Pancreas (tissue), 10 donors: ENCODE measurements at places on chromosomes 16 and 17. TPM values are rescaled to one million over a fixed set of nuclear protein-coding genes. Genes with fewer than 3 reads are reported as not detected.

- no peak for DNase-seq
These were observed 6.7 kb upstream of the HIGD1B start for GRCh38 chr17:44840936-44841335.

- peak; percentile 64 for DNase-seq
These were observed 2.9 kb downstream of the PERCC1 start for GRCh38 chr16:1433756-1434155.

GRCh38 chr16:22141767-22142166 lies 20.5 kb upstream of the SDR42E2 start:
- no peak for DNase-seq

DNA sequence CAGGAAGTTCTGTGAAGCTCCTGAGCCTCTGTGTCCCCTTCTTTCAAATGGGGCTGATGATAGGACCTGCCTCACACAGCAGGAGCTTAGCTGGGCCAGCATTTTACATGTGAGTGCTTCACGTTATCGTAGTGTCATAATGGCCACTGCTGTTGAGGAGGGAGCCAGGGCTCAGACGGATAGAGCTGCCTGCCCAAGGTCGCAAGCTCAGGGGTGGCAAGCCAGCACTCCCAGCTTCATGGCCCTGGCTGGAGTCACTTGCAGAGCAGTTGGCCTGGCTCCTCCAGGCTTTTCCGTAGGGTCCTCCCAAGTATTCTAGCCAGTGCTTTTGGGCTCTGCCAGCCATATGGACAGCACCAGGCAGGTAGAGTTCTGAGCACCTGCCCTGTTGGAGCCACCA lies 115.1 kb downstream of the SOCS1 start:
- DNase-seq: no peak

DNA sequence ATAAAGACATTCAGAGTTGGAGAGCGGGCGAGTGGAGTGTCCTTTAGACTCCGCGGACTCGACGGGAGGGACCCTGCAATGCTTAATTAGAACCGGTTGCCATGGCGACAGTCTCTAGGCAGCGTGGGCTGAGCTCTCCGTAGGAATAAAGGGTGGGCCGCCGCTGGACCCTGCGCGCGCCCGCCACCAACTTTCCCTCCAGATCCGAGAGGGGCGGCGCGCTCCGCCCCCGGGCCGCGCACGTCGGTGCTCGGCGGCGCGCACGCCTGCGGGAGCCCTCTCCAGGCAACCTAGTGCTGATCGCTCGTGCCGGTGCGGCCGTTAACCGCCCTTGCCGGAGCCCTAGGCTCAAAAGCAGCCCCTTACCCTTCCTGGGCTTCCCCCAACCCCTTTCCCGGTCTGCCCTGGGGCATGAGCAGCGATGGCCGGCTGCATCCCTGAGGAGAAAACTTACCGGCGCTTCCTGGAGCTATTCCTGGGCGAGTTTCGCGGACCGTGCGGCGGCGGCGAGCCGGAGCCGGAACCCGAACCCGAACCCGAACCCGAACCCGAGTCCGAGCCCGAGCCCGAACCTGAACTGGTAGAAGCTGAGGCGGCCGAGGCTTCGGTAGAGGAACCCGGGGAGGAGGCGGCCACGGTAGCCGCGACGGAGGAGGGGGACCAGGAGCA lies at the start of gene PPM1E:
TSS of gene PPM1E (plus strand) at position 278 of the 669 bp plus-strand sequence.
- DNase-seq: peak; percentile 78

DNA sequence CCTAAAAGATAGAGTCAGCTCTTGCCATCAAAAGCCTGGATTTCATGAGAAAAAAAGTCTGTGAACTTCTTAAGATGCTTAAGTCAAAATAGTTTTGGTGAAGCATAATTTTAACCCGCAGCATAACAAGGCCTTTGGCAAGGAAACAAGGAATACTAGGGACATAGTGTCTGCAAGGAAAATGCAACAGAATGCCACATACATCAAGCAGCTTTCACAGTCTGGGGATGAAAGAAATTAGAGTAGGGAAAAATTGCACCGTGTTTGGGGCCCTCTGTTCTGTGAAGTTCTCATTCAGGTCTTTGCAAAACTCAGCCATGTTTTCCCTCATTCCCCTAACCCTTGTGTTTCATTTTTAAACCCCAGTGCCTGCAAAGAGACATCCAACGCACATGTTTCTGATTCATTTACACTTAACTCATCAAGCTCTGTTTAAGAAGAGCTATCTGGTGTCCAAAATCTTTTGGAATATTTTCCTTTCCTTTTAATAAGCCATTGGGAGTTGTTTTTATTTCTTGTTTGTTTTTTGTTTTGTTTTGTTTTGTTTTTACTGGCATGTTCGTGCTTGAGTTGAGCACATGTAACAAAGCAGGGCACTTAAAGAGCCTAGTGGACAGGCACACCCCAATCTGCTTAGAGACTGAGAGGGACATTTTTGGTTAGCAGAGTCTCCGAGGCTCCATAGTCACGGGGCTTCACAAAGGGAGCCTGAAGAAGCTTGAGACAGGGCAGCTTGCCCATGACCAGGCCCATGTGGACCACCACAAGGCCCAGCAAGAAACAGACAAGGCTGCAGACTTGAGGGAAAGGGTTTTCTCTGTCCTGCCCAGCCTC lies 116.5 kb downstream of the ANKFN1 start:
- no peak for DNase-seq

DNA sequence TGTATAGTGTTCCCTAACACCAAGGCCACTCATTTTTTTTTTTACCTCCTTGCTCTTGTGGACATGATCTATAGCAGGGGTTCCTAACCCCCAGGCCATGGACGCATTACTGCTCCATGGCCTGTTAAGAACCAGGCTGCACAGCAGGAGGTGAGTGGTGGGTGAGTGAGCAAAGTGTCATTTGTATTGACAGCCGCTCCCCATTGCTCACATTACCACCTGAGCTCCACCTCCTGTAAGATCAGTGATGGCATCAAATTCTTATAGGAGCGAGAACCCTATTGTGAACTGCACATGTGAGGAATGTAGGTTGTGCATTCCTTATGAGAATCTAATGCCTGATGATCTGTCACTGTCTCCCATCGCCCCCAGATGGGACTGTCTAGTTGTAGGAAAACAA lies 342.0 kb downstream of the SOX9 start:
- no peak for DNase-seq

Gene RNF43
- 12.5 TPM for total RNA-seq

Gene GRIN2C
- total RNA-seq: 0.12 TPM

Gene SRCIN1
- 9.1 TPM for total RNA-seq

Gene MAPT
- total RNA-seq: 1.3 TPM

Gene HOXB7
- 0.35 TPM for total RNA-seq
